ENCODE measurements at places on chromosomes 6 and 20.

- DNase-seq: no peak
These were observed 59.6 kb upstream of the CDH4 start for GRCh38 chr20:61192337-61192950.

DNA sequence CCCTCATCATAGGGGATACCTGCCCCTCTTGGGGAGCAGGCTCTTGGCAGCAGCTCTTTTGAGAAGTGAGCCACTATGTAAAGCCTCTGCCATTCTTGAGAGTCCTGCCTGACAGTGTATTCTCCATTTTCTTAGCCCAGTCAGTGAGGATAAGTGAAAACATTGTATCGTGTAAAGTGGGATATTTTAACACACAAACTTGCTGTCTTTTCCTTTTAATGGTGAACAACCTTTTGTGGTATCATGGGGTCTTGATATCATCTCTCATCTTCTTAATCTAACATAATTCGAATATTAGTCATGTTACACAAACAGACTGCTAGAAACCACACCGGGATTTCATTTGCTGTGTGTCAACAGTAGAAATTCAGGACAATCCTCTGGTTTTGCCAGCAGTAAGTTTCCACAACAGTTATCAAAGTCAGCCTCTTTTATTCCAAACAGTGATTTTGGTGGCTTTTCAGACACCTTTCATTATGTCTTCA lies 136.2 kb downstream of the HIVEP1 start:
- no peak for DNase-seq

- no peak for DNase-seq
These were observed 51.9 kb upstream of the NFATC2 start for GRCh38 chr20:51594236-51595057.

GRCh38 chr20:64140061-64140931 lies 24.0 kb upstream of the MYT1 start:
- DNase-seq: no peak

- no peak for DNase-seq
These were observed 79.0 kb upstream of the ZNF217 start for GRCh38 chr20:53672484-53673129.

Measured in SK-N-MC (cell line).